HAP-1 (cell line): ENCODE measurements at places on chromosomes 7 and 10.

GRCh38 chr7:69823151-69823744, 225.0 kb downstream of the AUTS2 start:
- no peak for DNase-seq

DNA sequence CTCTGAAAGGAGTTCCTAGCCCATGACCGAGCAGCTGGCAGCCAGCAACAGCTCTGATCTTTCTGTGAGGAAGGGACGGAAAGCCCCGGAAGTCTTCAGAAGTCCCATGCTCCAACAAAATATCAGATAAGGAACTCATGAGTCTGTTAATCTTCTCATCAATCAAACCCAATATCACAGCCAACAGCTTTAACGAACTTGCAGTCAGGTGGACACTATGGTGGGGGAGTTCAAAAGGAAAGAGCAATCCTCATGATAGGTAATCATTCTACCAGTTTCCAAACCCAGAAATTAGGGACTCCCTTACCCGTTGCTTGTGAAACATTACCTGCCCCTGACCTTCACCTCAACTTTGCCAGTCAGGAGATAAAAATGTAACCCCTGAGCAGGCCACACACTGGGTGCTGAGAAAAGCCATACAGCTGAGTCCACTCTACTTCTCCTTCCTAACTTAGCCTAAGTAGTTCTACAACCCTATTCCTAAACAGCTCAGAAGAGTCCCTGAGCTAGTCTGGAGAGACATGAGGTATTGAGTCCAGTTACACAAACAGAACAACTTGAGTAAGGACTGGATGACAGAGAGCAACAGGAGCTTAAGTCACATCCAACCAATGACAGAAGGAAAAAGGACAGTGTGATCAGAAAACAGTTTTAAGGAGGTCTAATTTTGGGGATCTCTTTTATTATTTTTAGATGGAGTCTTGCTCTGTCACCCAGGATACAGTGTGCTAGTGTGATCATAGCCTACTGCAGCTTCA, 2.2 kb downstream of the NDST2 start:
- no peak for DNase-seq

DNA sequence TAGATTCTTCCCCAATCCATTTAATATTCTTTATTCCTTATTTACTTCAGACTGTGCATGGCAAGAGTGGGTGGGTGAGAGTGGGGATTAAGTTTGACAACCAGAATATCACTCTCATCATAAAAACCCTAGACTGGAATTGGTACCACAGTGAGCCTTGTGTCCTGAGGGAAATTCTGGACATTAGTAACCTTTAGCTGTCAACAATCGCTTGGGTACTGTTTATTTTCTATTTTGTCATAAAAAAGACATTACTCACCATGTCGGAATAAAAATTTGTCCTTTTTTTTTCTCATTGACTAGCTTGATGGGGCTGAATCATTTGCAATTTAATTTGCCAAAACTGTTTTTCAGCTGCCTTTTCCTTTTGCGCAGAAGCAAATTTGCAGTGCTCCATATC, 176.1 kb upstream of the SEMA3C start:
- DNase-seq: no peak

DNA sequence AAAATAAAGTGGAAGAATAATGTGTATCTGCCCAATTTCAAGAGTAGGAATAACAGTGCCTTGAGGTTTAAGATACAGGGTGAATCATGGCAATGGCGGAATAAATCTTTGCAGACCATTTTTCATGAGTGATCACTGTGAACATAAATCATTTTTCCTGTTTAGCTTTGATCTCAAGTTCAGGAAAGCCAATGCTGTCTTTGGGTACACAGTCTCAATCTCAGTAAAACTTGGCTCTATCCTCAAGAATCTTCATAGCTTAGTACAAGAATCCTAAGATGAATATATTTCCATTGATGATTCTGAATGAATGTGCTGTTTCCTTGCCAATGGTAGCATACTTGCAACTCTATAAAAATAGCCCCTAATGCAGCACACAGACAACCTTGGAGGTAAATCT, 6.8 kb downstream of the NAMPT start:
- DNase-seq: no peak

- DNase-seq: no peak
Observed at GRCh38 chr7:42753811-42754363, 158.0 kb downstream of the C7orf25 start.

DNA sequence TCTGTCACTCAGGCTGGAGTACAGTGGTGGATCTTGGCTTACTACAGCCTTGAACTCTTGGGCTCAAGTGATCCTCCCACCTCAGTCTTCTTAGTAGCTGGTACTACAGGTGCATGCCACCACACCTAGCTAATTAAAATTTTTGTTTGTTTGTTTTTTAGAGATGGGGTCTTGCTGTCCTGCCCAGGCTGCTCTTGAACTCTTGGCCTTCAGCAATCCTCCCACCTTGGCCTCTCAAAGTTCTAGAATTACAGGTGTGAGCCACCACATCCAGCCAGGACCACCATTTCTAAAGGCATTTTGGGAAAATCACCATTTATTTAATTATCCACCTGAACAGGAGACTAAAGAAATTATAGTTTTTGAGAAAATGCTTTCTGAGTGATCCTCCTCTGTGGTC, 252.3 kb downstream of the PRPF18 start:
- no peak for DNase-seq
